ENCODE measurements at places on chromosomes 4 and X.

- no peak for DNase-seq
Measured at GRCh38 chr4:158280856-158281255, 70.6 kb downstream of the TMEM144 start.

GRCh38 chr4:52982255-52982945 lies 120.3 kb downstream of the RASL11B start:
- no peak for DNase-seq

GRCh38 chr4:82711158-82711785 lies 87.3 kb downstream of the SCD5 start:
- DNase-seq, result no peak

DNA sequence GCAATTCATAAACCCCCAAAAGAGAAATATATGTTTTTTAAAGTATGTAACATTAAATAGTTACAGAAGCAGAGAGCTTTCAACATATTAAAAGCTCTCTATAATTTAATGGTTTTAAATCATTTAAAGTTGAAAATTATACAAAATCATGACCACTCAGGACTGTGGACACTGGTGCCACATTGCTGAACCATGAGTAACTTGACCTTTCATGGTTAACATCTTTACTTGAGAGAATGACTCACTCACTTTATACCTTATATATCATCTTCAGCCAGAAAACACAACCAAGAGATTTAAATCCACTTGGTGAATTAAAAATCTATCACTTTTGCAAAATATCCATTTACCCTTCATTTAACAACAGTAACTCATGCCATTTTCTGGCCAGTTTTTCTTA lies 584.3 kb upstream of the SMIM31 start:
- DNase-seq, result no peak

GRCh38 chr4:159248384-159249178 lies 145.7 kb downstream of the RAPGEF2 start:
- DNase-seq, result no peak

DNA sequence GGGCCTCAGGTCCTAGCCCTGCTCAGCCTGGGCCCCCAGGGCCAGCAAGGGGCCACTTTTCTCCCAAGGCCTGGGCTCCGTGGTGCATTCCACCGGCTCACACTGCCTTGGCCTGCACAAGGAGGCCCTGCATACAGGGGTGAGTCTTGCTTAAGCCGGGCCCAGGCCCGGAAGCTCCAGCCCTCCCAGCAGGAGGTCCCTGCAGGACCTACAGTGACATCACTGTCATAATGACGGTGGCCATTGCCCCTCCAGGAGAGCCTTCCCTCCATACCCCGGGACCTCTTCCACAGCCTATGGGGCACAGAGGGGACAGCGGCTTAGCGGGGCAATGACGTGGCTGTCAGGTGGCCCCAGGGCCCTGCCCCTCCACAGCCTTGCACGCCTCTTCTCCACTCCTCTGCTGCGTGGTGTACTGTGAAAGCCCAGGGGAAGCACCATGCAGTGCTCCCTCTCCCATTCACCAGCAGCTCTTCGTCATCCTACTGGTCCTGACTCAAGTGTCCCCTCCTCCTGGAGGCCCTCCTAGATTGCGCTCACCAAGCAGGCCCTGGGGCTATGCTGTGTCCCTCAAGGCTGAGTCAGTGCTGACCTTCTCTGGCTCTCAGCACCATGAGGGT lies 32.3 kb upstream of the AFAP1 start:
- no peak for DNase-seq

GRCh38 chrX:119201570-119201969 lies 34.5 kb upstream of the PGRMC1 start:
- no peak for DNase-seq

GRCh38 chr4:46506876-46507275 lies 116.9 kb upstream of the GABRA2 start:
- DNase-seq, result no peak

DNA sequence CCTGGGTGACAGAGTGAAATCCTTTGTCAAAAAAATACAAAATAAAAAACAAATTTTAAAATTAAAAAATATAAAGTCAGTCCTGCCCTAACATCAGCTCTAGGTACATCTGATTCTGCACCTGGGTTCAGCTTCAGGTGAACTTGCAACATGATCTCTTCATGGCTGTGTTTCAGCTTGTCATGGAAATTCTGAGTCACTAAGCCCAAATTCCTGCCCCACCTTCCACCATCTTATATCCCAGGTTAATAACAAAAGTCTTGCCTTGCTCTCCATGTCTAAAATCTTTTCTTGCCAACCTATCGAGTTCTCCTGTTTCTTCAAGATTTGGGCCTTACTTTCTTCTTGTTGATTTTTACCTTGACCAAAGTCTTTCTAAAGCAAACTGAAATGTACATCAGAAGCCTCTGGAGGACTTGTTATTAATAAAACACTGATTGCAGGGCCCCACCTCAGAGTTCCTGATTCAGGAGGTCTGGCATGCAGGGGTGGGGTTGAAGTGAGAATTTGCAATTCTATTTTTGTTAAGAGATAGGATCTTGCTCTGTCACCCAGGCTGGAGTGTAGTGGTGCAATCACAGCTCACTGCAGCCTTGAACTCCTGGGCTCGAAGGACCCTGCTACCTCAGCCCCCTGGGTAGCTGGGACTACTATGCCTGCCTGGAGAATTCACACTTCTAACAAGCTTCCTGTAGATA lies 125.8 kb upstream of the VCX3A start:
- no peak for DNase-seq

- DNase-seq, result no peak
Measured at GRCh38 chrX:140509468-140510305, 4.8 kb upstream of the SOX3 start.

DNA sequence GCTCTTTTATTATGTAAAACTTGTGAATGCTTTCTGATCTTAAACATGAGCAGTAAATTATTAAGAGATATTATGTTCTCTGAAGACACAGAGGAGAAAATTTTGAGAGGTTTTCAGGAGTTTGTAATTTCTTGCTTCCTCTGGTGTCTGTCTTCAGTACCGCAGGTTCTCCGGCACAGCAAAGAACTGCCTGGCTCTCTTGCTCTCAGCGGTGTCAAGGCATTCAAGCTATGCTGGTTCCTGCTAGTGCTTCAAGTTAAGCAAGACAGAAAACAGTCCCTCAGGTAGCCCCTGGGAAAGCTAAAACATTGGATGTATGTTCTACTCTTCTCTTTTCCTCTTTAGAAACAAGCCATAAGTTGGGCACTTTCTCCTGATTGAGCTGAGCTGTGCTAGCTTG lies 120.2 kb upstream of the CENPE start:
- no peak for DNase-seq

DNA sequence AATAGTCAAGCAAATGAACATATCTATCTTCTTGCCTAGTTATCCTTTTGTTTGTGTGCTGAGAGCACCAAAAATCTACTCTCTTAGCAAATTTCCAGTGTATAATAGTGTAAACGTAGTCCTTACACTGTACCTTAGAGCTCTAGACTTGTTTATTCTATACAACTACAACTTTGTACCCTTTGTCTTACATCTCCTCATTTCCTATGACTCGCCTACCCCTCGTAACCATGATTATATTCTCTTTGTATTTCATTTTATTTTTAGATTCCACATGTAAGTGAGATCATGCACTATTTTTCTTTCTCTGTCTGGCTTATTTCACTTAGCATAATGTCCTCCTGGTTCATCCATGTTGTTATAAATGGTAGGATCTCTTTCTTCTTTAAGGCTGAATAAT lies 37.6 kb downstream of the MAGEB5 start:
- no peak for DNase-seq

DNA sequence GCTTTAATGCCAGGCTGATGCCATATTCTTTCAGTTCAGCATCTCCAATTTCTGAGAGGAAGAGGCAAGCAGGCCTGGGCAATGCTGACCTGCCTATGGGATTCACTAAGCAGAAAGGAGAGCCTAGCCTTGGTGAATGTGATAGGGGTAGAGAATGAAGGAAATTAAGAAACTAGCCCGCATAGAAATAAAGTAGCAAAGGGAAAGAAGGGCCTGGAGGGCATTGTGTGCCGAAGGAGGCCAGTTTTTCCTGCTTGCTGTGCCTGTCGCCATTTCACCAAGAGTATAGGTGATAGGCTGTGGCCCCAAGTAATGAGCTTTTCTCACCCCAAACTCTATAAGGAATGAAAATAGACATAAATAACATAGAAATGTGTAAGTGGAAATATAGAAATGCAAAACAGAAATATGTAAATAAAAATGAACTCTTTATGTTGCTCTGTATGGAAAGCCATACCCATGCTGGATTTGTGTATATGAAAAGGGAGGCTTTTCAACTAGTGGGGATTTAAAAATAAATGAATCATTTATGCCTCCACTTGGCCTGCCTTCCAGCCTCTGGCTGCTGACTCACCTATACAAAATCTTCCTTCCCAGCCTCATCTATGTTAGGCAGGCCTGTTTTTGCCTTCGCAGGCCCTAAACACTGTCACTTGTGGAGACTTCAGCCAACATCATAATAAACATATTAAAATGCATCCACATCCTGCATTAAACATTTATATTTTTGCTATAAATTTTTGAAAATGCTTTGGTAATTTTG lies 5.1 kb upstream of the OCRL start:
- no peak for DNase-seq

- DNase-seq, result no peak
Measured at GRCh38 chr4:106624671-106625070, 256.1 kb upstream of the GIMD1 start.

DNA sequence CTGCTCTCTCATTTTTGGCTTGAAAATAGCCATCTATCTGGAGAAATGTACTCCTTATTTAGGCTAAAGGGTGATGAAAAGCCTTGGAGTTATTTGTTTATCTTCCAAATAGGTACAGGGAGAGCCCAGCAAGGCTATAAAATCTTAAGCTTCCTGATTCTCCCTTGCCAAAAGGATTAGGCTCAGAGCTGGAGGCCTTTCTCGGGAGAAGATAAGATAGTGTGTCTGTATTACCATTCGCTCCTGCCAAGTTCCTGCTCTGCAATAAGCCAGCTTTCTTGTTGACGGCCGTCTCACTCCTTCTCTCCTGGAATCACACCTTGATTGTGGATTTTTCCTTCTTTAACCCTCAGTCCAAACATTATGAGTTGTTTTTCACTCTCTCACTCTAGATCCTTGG lies 171.8 kb upstream of the TTC29 start:
- no peak for DNase-seq

- no peak for DNase-seq
Measured at GRCh38 chr4:128220286-128221235, 67.1 kb downstream of the PGRMC2 start.

- DNase-seq, result no peak
Measured at GRCh38 chrX:139751053-139751452, 43.1 kb upstream of the MCF2 start.

DNA sequence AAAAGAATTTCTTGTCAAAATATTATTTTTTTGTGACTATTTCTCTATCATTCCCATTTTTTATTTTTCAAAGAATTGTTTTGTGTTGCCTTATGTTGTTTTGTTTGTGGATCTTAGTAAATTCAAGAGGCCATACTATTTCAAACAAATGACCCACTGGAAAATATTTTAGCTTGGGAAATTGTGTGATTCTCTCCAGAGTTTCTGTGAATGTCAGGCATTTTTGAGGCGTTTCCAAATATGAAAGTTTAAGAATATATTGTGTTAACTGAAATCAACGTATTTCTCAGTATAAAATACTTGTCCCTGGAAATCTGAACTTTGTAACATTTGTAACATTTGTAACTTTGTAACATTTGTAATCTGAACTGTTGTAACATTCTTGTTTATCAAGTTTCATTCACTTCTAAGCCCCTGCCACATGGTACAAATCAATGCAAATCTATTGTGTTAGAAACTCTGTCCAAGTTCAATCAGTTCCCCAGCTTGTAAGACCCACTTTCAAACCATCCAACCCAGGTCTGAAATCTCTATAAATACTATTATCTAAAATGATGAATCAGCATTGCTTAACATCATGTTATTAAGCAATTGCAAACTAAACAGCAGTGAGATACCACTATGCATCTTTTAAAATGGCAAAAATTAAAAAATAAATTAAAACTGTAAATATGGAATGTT lies 465.4 kb upstream of the GRID2 start:
- no peak for DNase-seq

GRCh38 chr4:5365071-5366008 lies 314.1 kb downstream of the STK32B start:
- DNase-seq, result no peak

DNA sequence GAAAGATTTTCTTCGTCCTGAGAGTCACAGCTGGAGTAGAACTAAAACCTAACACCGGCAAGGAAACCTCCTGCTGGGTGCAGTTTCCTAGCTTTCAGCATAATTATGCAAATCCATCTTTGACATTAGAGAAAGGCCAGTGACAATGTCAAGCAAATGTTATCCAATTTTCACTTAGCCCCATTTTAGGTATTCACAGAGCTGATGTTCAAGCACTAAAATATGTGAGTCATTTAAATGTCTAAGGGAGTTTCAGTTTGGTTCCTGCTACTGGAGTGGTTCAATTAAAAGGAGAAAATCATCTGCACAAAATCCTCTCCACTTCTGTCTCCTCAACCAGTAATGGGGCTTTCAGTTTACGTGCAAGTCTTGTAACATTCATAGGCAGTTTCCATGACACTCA lies 37.1 kb upstream of the AMOT start:
- no peak for DNase-seq

DNA sequence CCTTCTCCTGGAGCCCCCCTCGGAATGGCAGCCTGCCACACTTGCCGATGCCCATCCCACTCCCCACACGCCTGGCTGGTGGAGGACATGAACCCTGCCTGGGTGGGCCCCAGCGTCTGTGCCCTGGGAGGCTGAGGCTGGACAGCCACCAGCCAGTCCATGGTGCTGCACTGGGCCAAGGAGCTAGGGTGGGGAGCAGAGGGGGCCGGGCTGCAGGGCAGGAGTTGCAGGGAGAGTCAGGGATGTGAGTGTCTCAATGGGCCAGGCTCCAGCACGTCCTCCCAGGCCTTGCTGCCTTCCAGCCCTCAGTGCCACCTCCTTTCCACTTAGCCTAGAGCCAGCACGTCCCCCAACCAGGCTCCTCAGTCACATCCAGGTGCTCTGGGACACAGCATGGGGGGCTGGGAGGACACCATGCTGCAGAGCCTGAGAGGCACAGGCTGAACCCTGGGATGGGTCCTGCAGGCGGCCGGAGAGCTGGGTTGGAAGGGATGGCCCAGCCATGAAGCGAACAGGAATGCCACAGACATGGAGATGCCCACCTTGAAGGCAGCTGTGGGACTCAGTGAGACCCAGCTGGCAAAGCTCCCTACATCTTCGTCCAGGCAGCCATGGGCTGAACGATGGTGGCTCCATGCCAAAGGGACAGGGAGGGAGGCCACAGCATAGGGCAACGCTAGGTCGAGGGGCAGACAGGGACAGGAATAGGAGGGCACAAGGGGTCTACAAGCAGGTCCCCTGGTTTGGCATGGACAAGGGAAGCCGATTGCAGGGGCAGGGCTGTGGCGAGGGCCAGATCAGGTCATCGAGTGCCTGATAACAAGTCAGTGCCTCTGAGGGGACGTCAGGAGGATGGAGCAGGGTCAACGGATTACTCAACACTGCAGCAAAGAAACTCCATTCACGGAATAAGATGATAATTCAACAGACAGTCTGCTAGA lies 30.1 kb upstream of the MXD4 start:
- no peak for DNase-seq

- DNase-seq, result no peak
Measured at GRCh38 chrX:16797841-16798240, 11.6 kb downstream of the TXLNG start.

DNA sequence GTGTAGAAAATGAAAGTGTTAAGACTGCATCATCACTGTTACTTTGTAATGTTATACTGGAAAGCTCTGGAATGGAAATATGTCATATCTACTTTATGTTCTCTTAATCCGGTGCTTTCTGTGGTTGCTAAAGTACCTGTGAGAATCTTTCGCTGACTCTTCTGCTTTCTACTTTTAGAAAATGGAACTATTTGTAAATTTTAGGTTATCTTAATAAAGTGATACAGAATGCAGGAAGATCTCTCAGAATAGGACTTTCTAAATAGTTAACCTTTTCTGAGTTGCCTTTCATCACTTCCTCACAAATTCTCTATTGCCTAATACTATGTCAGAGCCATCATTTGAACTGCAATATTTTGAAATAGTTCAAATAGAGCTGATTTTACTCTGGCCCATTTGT lies 69.3 kb downstream of the BMP2K start:
- no peak for DNase-seq
